ENCODE measurements at places on chromosomes 3 and 15.

- DNase-seq, result no peak
These were observed 10.2 kb downstream of the MITF start for GRCh38 chr3:69749461-69749860.

GRCh38 chr15:47718497-47719437 lies 1.5 kb downstream of the SEMA6D start:
- DNase-seq, result no peak

- DNase-seq, result no peak
These were observed 34.8 kb downstream of the ST3GAL6 start for GRCh38 chr3:98797905-98798304.

GRCh38 chr15:39495871-39496840 lies 84.7 kb upstream of the THBS1 start:
- DNase-seq, result no peak

GRCh38 chr3:9704347-9705322 lies 1.0 kb downstream of the CPNE9 start:
- DNase-seq, result no peak

- no peak for DNase-seq
These were observed 51.8 kb downstream of the CYP11A1 start for GRCh38 chr15:74315626-74316025.

GRCh38 chr3:168532135-168532534 lies 436.4 kb upstream of the GOLIM4 start:
- no peak for DNase-seq

DNA sequence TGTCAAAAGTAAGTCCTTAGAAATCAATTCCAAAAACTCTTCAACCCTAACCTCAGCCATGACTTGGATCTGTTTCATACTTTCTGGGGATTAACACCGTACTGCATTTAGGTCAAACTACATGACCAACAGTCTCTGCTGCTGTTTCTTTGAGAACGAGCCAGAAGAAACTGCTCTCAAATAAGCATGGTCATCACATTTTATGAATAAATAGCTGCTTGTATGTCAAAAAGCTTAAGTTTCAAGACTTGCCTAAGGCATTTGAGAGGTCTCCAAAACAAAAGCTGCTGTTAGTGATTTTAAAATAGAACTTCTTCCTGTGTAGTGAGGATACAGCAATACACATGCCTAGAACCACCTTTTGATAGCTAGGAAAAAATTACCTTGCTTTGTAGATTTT lies 166.3 kb upstream of the CHRM5 start:
- no peak for DNase-seq

DNA sequence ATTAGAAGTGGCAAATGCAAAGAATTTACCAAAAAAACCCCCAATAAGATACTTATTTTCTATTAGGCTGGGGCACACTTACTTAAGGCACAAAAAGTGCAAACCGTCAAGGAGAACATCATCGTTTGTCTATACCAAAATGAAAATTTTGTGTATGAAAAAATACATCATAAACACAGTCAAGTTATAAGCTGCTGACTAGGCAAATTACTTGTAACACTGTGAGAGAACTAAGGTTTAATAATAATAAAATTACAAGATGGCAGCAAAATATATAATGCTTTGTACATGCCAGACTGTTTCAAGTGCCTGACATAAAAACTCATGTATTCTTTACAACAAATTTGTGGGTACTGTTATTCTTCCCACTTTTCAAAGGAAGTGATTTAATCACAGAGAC lies 297.2 kb upstream of the CRBN start:
- DNase-seq, result no peak

- DNase-seq, result no peak
These were observed 243.2 kb upstream of the VEPH1 start for GRCh38 chr3:157746391-157746790.

DNA sequence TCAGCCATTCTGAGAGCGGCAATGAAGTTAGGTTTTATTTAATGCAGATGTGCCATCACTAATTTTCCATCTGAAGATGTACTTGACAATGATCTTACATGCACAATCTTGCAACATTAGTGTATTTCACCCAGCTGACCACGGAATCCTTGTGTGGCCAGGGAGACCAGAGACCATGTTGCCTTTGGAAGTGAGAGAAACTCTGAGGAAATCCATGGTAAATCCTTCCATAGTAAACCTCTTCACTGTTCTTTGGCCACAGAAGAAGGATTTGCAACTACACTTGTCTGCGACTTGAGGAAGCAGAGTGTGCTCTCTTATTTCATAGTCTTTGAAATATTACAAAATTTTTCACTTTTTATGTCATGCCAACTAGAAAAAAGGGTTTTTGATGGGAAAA lies 128.4 kb upstream of the IGSF10 start:
- no peak for DNase-seq

GRCh38 chr3:9247361-9247940 lies 2.0 kb downstream of the SRGAP3 start:
- DNase-seq, result no peak

- no peak for DNase-seq
These were observed 4.6 kb upstream of the SKIL start for GRCh38 chr3:170352936-170353335.

DNA sequence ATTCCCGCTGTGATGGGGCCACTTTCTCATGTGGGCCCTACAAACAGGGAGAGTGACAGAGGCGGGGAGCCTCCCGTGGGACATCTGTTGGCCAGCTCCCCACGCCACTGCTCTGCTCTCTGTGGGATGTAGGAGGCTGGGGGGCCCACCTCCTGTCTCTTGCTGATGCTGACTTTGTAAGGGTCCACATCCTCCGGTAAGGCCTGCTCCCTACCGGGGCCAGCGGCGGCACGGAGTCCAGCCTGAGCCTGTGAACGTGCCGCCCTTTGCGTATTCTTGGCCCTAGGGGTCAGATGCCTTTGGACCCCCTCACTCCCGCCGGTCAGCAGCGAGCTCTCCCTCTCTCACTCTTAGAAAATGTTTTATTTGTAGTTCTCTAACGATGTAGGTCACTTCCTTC lies 153.2 kb downstream of the LRRC28 start:
- no peak for DNase-seq

GRCh38 chr3:24086206-24086605 lies 141.1 kb downstream of the NR1D2 start:
- DNase-seq, result no peak

GRCh38 chr15:69074001-69074842 lies 59.7 kb downstream of the NOX5 start:
- DNase-seq, result no peak

All from stimulated activated CD8-positive, alpha-beta memory T cell treated with anti-CD3 and anti-CD28 coated beads, Interleukin-4, amount 100 ng/mL, for 1 hour (primary cell).